ENCODE measurements at places on chromosomes 2 and 18.
A peak's percentile ranks its signal among the peaks of the same experiment; 100 is the strongest.

DNA sequence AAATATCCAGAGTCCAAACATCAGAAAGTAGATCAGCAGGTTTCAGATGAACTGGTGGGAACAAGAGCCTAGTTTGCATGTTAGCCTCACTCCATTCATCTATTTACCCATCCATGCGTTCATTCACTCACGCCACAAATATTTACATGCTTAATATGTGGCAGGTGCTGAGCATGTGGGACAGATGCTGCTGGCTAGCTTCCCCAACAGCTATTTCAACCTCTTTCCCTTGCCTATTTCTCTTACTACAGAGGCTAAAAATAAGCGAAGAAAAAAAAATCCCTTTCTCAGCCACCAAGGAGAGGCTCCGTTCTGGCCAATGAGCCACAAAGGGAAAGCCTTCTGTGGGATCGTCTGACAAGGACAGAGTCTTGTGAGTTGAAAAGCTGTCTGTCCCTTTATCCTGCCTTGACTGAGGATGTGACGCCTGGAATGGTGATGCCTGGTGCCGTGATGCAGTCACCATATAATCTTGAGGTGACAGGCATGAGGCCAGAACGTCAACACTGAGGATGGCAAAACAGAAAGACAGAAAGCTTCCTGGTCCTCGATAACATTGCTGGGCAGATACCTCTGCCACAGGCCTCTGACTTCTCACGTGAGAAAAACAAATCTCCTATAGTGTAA, 78.2 kb downstream of the KCTD1 start:
- no peak for DNase-seq

DNA sequence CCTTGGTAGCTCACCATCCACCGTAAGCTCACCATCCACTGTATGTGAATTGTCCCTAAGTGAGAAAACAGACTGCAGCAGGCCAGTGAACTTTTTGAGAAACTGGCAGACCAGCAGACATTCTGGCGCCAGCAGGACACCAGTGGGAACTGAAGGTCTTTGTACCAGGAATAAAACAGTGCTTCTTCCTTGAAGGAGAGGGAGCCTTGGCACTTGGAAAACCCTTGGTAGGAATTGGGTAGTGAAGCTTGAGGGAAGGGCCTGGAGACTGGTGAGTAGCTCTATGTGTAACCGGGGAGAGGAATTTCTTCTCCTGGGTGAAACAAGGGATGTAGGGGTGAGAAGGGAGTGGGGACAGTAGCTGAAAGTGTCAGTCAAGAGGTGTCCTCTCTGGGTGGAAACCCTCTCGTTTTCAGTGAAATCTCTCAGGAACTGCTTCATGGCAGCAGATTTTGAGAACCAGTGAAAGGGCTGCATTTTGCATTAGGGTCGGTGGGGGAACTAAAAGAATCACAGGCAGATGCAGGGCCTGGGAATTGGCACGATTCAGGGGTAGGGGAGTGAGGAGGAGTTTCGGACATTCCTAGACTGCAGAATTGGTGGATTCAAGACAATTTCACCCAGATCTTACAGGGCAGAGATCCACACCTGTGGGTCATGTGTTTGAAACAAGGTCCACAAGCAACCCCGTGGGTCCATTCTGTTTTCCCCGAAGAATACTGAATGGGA, 131.5 kb upstream of the DLX2 start:
- DNase-seq: no peak

DNA sequence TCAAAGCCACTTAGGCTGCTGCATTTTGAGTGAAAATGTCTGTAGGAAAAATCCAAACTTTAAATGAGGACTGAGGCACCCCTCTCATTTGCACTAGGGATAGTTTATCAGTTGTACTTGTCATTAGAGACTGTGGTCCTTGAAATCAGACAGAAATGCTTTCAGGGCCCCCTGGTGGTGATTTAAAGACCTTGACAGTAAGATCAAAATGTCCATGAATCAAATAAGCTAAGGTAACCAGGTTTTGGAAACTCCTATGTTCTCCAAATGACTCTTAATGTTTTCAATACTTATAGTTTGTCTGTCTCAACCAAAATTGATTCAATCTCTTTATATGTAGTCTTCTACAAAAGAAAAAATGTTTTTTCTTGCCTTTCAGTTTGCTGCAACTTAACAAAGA, 28.8 kb upstream of the DDX18 start:
- DNase-seq: peak; percentile 38

- no peak for DNase-seq
Measured at GRCh38 chr18:80154293-80154692, 45.2 kb downstream of the ADNP2 start.

GRCh38 chr2:142725386-142725785, 152.1 kb upstream of the KYNU start:
- DNase-seq: no peak

DNA sequence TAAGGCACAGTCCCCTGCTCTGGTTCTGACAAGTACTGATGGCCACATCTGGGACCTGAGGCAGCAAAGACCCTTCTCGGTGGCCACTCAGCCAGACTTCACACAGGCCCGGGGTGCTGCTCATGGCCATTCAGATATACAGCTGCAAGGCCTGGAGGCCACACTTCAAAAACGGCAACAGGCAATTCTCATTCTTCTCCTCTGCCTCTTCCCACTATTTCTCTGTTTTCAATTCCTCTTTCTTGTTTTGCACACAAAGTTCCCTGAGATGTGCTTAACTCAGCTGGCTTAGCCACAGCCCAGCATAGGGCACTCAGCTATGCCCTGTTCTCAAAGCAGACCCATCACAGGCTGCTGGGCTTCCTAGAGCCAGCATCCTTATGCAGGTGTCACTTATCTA, 29.9 kb downstream of the PTPN18 start:
- DNase-seq: no peak

DNA sequence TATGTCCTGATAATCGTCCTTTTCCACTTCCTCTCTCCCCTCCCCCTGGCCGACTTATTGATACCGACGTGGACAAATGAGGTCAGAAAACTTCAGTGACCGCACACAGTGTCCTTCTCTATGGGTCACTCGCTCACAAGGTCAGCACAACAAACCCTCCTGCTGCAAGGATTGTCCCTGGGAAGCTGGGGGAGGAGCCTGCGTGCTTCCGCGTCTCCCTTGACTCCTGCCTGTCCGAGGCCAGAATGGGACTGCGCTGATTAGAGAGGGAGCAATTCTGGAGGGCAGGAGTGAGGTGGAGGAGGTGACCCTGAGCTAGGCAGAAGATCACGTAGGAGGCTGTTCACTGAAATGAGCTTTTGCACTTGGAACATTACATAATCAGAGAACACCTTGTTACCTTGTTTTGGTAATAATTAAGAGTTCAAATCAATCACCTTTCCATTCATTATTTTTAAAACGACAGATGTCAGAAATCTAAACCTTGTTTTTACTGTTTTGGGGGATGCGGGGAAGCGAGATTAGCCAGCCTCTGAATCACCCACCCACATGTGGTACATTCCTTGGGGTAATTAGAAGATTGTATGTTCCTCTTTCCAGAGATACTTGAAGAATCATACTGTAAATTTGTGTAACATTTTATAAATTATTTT, 70.6 kb downstream of the CTAGE1 start:
- no peak for DNase-seq

DNA sequence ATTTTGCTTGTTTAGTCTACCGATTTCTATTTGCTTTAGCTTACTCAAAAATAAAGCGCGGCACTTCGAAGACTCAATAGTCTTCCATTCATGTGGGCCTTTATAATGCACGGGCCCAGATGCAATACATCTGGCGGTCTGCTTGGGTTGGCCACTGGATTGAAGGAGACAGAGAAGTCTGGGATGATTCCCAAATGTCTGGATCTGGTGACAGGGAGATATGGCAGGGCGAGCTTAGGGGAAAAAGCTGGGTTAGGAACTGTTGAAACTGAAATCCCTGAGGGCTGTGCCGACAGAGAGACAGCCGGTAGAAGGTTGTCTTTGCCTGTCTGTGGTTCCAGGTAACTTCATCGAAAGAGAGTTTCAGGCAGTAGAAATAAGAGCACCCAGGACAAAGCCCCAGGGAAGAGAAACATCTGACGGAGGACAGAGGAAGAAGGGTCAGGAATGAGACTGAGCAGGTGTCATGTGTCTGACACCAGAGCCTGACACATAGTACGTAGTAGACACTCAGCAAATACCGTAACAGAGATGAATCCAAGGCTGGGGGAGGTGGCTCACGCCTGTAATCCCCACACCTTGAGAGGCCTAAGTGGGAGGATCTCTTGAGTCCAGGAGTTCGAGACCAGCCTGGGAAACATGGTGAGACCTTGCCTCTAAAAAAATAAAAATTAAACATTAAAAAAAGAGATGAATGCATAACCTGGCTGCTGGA, 13.6 kb downstream of the CLUL1 start:
- DNase-seq: no peak

DNA sequence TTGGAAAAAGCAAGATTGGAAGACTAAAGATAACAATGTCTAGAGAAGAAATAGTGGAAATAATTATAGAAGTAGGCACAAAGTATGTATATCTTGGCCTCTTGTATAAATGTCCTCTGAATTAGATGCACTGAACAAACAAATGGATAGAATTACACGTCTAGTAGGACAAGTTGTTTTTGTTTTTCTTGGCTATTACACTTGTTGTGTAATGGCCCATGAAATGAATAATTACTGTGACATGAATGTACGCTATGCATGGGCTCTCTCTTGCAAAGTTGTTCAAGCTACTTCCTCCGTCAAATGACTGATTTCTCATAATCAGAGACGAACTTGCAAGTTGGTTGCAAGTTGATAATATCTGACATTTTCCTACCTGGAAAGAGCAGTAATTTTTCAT, 126.2 kb downstream of the PDE1A start:
- DNase-seq: no peak

DNA sequence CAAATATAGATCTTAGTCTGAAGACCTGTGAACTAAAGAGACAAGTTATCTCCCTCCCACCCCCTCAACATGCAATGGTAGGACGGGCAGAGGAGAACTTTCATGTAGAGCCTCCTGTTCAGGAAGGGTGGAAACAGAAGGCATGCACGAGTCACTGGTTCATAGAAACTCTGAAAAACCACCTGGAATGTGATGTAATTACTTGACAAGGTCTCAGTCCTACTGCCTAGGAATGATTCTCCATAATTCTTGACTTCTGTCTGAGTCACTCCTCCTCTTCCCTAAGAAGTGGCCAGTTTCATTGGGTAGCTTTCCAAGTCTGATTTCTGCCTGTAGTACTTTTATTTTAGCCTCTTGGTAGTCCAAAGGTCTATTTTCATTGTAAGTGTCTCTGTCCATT, 277.3 kb downstream of the PTPRM start:
- no peak for DNase-seq

DNA sequence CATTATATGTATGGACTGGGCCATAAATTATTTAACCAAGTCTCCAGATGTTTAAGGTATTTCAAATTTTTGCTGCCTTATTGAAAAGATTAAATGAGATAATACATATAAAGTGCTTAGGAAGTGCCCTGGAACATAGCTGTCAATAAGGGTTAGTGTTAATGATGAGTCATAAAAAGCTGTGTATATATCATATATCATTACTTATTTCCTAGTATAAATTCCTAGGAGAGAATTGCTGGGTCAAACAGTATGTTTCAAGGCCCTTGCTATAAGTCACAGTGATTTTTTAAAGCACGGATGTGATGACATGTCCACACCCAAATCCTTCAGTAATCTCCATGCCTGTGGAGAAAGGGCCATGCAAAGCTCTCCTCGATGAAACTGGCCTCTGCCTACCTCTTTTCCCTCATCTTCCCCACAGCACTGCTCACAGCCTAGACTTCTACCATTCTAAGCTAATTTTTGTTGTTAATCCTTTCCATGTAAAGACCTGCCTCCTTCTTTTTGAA, 8.5 kb downstream of the ZNF2 start:
- DNase-seq: no peak

DNA sequence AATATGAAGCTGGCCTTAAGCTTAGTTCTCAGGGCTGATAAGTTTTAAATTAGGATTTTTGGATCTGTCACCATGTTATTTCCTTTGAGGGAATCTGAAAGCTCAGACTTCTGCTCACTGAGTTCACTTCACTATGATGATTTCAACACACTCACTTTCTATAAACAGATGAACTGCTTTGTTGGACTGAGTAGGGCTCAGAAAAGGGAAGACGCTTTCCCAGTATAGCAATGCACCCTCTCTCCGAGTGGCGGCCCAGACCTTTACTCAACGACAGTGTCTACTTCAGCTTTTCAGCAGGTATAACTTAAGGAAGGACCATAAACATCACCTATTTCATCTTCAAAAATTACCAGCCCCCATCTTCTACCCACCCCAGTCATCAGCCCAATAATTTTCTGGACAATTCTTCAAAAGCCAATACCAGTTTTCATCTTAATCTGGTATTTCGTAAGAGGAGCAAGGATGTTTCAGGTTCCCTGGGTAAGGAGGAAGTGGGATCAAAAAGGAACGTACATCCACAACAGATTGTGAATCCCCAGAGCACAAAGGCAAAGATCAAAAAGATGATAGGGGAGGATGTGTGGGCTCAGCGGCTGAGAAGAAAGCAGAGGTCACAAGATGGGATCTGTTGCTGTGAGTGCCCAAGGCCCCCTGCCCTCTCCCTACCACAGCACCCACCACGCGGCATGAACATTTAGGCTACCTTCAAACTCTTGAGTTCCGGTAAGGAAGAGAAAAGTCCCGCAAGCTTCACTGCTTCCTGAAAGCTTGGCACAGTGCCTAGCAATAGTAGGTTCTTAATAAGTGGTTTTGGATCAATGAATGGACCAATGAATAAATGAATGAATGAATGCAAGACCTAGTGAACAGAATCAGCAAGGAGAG, 41.9 kb downstream of the LPIN2 start:
- DNase-seq: no peak

GRCh38 chr2:45192481-45192880, 183.2 kb upstream of the SIX2 start:
- no peak for DNase-seq

GRCh38 chr2:136327162-136327852, 209.4 kb upstream of the CXCR4 start:
- DNase-seq: peak; percentile 88

- no peak for DNase-seq
Measured at GRCh38 chr2:47629501-47630460, 153.2 kb upstream of the MSH6 start.

DNA sequence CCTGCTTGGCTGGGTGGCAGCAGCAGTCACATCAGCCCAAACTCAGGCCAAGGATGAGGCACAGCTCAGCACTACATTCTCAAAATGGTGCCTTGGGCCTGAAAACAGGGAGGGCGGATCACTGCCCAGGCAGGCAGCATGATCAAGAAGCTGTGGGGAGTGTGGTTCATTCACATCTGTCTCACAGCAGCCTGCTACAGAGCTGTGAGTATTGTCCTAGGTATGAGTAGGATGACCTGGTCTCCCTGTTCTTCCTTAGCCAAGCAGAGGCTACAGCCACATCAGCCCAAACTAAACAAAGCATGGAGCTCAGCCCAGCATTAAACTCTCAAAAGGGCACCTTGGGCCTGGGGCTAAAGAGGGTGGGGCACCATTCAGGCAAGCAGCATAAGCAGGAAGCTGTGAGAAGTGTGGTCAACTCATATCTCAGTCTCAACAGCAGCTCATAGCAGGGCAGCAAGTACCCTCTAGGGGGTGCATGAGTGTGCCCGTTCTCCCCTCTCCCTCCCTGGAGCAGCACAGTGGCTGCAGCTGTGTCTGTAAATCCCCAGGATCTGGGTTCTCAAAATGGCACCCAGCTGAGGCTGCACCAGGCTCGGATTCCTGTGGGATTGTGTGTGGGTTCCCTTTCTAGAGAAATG, 139.6 kb downstream of the TRABD2A start:
- DNase-seq: peak; percentile 27
